ENCODE measurements at places on chromosomes 6 and 20.

- no peak for DNase-seq
These were observed 44.0 kb downstream of the BMP2 start for GRCh38 chr20:6811262-6812035.

DNA sequence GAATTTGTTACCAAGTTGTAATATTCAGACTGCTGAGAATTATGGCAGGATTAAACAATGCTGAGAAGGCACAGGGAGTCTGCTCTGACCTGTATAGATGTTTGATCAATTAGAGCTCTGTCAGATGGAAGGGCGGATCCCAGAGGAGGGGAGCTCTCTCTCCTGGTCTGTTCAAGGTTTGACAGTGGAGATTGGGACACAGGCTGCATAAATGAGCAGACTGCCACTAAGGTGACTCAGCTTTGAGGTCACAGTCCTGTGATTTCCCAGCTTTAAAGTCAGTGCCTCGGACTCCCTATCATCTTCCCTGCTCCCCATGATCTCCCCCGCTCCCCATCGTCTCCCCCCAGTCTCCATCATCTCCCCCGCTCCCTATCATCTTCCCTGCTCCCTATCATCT is 59.2 kb upstream of the SLC22A23 start:
- DNase-seq, result peak; percentile 33

- no peak for DNase-seq
These were observed 151.6 kb downstream of the BACH2 start for GRCh38 chr6:90144928-90145555.

GRCh38 chr6:56730663-56731529 is 88.2 kb upstream of the DST start:
- DNase-seq, result peak; percentile 71

DNA sequence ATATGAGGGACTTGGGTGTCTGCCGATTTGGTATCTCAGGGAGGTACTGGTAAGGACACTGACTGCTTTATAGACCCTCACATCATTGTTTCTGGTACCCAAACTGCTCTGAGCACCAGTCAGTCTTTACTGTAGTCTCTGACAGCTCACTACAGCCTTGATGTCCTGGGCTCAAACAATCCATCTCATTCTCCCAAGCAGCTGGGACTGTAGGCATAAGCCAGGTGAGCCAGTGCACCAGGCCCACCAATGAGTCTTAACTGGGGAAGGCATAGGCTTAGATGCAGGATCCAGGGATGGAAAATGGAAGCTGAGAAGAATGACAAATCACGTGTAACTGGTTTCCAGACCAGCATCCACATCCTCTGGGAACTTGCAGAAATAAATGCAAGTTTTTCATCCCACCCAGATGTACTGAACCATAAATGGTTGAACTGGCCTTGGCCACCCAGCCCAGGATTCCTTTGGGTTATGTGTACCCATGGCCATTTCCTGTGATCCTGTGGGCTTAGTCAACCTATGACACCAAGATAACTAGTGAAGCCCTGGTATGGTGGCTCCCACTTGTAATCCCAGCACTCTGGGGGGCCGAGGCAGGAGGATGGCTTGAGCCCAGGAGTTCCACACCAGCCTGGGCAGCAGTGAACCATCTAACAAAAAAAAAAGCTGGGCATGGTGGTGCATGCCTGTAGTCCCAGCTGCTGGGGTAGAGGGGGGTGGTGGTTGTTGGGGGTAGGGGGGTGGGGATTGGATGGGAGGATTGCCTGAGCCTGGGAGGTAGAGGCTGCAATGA is 5.8 kb downstream of the TUBB start:
- DNase-seq, result no peak

- DNase-seq, result no peak
These were observed 185.8 kb downstream of the TMEM242 start for GRCh38 chr6:157137501-157137900.

DNA sequence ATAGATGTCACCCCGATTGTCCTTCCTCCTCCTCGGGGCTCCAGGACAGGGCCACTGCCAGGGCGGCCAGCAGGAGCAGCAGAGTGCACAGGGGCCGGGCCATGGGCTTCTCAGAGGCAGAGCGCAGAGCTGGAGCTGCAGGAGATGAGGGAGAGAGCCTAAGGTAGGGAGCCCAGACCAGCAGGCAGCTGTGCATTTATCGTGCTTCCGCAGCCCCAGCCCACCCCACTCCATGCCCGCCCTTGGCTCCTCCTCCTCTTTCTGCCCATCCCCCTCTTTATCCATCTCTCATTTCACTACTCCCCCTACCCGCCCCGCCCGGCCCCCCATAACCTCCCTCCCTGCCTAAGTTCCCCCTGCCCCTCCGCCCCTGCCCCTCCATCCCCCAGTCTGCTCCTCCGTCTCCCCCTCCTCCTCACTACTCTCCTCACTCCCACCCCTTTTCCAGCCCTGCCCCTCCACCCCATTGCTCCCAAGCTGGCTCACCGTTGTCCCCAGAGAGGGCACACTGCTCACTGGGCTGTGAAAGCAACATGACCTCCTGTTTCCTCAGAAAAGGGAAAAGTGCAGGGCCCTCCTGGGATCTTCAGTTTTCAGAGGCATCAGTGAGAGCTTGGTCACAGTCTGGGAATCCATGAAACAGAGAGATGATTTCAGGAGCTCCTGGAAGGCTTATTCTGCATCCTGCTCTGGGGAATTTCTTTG is 25.5 kb upstream of the CST1 start:
- DNase-seq, result no peak

DNA sequence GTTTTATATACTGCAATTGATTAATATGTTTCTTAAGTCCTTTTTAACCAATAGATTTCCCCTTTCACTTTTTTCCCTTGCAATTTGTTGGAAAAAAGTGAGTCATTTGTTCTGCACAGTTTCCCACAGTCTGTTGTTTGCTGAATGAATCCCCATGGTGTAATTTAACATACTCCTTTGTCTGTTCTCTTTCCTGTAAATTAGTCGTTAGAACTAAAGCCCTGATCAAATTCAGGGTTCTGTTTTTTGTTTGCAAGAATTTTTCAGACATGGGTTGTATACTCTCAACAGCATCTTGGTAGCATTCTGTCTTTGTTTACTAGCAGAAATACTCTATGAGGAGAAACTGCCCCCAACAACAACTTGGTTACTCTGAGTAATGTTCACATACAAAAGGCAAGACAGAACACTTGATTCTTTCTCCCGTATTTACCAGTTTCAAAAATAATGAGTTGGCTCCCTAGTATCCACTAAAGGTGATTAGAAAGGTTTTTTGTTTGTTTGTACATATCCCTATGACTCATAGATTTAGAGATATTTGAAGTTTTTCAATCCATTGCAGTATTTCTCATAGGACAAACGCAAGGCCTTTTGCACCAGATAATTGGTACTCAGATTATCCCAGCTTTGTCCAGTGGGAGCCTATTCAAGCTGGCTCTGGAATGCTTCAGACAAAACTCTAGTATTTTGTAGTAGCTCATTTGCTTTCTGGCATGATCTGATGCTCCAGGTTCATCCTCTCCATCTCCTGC is 16.5 kb downstream of the BLOC1S5 start:
- DNase-seq, result peak; percentile 73

GRCh38 chr20:45290677-45291355 is 15.8 kb upstream of the RBPJL start:
- DNase-seq, result peak; percentile 74

GRCh38 chr20:48733296-48733790 is 94.5 kb downstream of the PREX1 start:
- no peak for DNase-seq

- DNase-seq, result no peak
These were observed 7.5 kb downstream of the HMGN4 start for GRCh38 chr6:26545627-26546026.

DNA sequence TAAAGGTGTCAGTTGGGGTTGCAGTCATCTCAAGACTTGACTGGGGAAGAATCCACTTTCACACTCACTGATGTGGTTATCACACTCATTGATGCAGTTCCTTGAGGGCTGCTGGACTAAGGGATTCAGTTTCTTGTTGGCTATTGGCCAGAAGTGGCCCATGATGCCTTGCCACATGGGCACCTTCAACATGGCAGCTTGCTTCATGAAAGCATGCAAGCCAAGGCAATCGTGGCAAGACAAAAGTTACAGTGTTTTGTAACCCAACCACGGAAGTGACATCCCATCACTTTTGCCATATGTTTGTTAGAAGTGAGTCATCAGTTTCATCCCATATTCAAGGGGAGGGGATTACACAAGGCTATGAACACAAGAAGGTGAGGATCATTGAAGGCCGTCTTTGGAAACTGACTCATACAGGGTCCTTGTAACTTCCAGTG is 3.8 kb upstream of the RANBP9 start:
- DNase-seq, result peak; percentile 78

- DNase-seq, result no peak
These were observed 21.2 kb downstream of the SYNDIG1 start for GRCh38 chr20:24490598-24490997.

GRCh38 chr20:57558614-57559288 is 2.2 kb upstream of the PCK1 start:
- DNase-seq, result no peak

GRCh38 chr20:34368547-34368946 is 5.5 kb downstream of the ITCH start:
- DNase-seq, result no peak

DNA sequence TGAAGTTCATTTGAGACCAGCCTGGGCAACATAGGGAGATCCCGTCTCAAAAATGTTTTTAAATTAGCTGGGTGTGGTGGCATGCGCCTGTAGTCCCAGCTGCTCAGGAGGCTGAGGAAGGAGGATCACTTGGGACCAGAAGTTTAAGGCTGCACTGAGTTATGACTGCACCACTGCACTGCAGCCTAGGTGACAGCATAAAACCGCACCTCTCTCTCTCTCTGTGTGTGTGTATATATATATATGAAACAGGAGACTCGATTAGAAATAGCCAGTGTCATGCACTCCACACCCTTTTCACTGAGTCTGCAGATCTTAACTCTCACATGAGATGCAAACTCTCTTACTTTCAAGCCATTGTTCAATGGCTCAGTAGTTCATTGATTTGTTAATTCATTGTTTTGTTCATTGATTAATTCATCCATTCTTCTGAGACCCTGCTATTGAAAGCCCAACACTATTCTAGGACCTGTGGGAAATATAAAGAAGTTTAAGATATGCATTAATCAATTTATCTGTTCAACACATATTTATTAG is 52.4 kb upstream of the MRPS10 start:
- DNase-seq, result no peak

DNA sequence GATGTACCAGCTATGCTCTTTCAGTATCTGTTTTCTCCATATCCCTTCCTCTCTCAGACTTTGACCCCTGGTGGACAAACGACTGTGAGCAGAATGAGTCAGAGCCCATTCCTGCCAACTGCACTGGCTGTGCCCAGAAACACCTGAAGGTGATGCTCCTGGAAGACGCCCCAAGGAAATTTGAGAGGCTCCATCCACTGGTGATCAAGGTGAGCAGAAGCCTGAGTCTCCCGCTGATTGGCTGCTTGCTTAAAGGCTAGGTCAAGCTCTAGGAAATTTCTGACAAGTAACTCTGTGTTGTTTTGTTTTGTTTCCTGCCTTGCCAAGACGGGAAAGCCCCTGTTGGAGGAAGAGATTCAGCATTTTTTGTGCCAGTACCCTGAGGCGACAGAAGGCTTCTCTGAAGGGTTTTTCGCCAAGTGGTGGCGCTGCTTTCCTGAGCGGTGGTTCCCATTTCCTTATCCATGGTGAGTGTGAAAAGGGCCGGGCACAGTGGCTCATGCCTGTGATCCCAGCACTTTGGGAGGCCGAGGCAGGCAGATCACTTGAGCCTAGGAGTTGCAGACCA is 28.6 kb downstream of the C6orf89 start:
- peak; percentile 96 for DNase-seq

DNA sequence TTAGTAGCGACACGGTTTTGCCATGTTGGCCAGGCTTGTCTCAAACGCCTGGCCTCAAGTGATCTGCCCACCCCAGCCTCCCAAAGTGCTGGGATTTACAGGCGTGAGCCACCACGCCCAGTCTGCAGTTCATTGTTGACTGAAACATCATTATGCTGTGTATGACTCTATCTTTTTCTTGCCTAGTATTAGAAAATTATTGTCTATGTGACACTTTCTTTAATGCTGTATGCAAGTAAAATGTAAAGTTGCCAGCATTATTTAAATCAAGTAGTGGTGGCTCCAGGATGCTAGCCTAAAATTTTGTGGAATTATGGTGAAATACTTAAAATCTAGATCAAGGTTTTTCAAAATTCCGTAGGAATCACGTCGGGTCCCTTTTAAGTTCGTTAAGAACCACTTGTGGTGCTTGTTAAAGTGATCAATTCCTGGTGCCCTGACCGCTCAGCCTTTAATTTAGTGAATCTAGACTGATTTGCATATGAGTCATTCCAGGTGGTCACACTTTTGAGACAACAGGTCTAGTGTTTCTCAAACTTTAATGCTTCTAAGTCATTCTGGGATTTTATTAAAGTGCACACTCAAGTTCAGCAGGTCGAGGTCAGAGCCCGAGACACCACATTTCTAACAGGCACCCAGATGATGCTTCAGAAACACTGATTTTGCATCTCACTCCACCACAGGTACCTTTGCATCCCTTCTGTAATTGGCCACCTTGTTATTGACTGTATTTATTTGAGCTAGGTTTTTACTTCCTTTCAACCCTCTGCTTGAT is 132.6 kb upstream of the MTHFD1L start:
- no peak for DNase-seq

GRCh38 chr20:49659056-49659455 is 54.6 kb downstream of the B4GALT5 start:
- DNase-seq, result no peak

DNA sequence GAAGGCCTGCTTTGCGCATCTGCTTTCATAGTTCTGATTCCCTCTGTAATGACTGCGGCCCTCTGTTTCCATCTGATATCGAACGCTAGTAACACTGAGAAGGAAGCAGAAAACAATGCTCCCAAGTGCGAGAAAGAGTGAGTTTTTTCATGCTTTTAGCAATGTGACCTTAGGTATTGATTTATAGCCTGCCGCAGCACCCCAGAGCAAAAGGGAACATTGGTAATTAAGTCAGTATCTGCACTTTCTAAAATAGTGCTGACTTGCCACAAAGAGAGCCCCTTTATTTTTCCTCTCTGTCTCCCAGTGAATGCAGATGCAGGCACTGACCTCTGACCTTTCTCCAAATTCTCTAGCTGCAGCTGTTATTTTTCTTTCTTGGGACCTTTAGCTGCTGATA is 129.8 kb downstream of the HDGFL1 start:
- no peak for DNase-seq

- peak; percentile 88 for DNase-seq
These were observed 3.1 kb downstream of the PXDC1 start for GRCh38 chr6:3748208-3749066.

DNA sequence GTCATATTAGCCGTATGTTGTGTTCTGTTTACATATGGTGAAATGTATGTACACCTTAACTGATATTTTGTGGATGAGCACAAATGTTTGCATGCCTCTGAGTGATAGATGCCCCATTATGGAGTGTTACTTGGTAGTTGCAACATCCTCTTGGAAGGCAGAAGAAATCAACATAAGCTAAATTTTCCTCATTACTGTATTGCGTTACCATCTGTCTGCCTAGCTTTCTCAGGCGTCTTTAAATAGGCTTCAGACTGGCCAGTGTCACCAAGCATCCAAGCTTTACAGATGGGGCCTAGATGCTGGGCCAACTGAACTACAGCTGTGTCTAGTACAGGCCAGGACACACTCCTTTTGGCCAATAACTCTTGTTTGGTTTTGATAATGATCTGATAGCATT is 250.6 kb downstream of the SAMD5 start:
- DNase-seq, result peak; percentile 4

- DNase-seq, result no peak
These were observed 19.3 kb downstream of the CITED2 start for GRCh38 chr6:139355172-139355571.

- no peak for DNase-seq
These were observed 40.7 kb downstream of the CPXM1 start for GRCh38 chr20:2759603-2760296.

GRCh38 chr6:34151321-34152041 is 5.6 kb upstream of the GRM4 start:
- no peak for DNase-seq

GRCh38 chr6:115276881-115277565 is 783.7 kb downstream of the FRK start:
- DNase-seq, result no peak
